Testis (tissue), 5 donors: ENCODE measurements at places on chromosomes 12 and 14. TPM values are rescaled to one million over a fixed set of nuclear protein-coding genes. Genes with fewer than 3 reads are reported as not detected.

- no peak overlapping the region for H3K27ac ChIP-seq
- no peak overlapping the region for H3K4me3 ChIP-seq
- no peaks in the 10 kb centered on the region for H3K27me3 ChIP-seq
- DNase-seq, result no peak
- no peaks in the 10 kb centered on the region for H3K36me3 ChIP-seq
Measured at GRCh38 chr14:82779301-82779700, 1245.6 kb upstream of the SEL1L start.

- DNase-seq, result no peak
- no peaks in the 10 kb centered on the region for H3K4me1 ChIP-seq
- H3K4me3 ChIP-seq, result no peak overlapping the region
- H3K27ac ChIP-seq, result no peak overlapping the region
Measured at GRCh38 chr12:94839347-94839746, 164.2 kb downstream of the NDUFA12 start.

DNA sequence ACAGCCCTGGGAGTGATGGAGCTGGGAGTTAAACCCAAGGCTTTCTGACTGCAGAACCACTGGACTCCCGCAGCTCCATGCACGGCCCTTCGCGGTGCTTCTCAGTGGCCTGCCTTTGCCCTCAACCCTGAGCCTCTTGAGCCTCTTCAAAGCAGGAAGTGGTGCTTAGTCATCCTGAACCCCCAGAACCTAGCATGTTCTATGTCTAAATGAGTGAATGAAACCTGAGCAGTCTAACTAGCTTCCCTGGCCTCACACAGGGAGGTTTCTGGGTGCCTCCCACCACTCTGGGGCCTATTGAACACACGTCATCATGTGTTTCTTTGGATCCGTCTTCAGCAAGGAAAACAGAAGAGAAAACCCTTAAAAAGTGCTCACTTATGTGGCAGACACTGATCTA is 117.9 kb upstream of the SFSWAP start:
- no peaks in the 10 kb centered on the region for H3K36me3 ChIP-seq
- H3K27me3 ChIP-seq, result no peaks in the 10 kb centered on the region
- H3K4me1 ChIP-seq, result no peaks in the 10 kb centered on the region
- no peak for DNase-seq
- no peak overlapping the region for H3K27ac ChIP-seq

- no peak overlapping the region for H3K27ac ChIP-seq
- H3K4me3 ChIP-seq, result no peak overlapping the region
- no peak for DNase-seq
- H3K27me3 ChIP-seq, result no peaks in the 10 kb centered on the region
- H3K36me3 ChIP-seq, result no peaks in the 10 kb centered on the region
- peaks cover 21% of the 10 kb centered on the region for H3K4me1 ChIP-seq
Measured at GRCh38 chr14:91261986-91262549, 17.6 kb upstream of the GPR68 start.

DNA sequence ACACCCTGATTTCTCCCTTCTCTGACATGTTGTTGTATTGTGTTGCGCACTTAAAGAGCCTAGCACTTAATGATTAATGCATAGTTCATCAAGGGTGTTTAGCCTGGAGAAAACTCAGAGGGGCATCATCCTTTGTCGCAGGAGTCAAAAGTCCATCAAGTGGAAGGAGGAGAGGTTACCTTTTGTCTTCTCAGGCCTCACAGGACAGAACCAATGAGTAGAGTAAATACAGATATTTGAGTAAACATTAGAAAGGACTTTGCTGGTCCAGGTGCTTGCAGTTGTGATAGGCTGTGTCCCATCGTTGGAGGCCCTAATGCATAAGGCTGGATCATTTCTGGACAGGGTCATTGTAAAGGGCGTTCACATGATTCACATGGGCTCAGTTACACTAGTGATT is 430.9 kb downstream of the PCNX1 start:
- no peaks in the 10 kb centered on the region for H3K27me3 ChIP-seq
- no peak overlapping the region for H3K27ac ChIP-seq
- no peak for DNase-seq
- H3K4me3 ChIP-seq, result no peak overlapping the region
- no peaks in the 10 kb centered on the region for H3K36me3 ChIP-seq

GRCh38 chr14:81400852-81401251 is 728 bp upstream of the STON2 start:
- H3K27ac ChIP-seq, result peak overlapping the region; percentile 50
- H3K27me3 ChIP-seq, result no peaks in the 10 kb centered on the region

DNA sequence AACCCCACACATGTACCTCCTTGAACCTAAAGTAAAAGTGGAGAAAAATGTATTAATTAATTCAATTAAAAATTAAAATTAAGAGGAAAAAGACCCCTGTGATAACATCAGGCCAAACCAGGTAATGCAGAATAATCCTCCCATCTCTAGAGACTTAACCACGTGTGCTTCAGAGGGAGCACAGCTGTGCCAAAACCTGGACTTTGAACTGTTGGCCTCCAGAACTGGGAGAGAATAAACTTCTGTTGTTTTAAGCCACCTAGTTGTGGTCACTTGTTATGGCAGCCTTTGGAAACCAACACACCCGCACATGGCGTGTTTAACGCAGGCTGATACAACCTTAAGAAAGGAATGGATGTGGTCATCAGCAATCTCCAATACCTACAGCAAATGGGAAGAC is 23.8 kb downstream of the OAS2 start:
- H3K27me3 ChIP-seq, result no peaks in the 10 kb centered on the region
- H3K4me1 ChIP-seq, result no peaks in the 10 kb centered on the region
- no peak overlapping the region for H3K27ac ChIP-seq
- no peak overlapping the region for H3K4me3 ChIP-seq
- DNase-seq, result no peak

DNA sequence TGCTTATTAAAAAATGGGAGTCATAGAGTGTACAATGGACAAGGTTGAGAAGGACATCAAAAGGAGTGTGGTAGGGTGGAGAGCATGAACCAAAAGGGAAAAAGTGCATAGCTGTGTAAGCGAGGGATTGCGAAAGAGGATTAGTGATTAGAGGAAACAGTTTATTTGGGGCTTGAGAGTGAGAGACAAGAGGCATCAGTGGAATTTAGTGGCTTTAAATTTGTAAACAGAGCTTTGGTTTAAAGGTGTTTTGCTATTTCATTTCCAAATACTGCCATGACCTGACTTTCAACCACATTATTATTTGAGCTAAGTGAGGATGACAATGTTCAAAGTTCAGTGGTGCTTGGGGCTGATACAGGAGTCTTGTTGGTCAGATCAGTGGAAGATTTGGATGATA is 53.4 kb downstream of the SLC16A7 start:
- H3K27me3 ChIP-seq, result no peaks in the 10 kb centered on the region
- no peak overlapping the region for H3K4me3 ChIP-seq
- H3K36me3 ChIP-seq, result no peaks in the 10 kb centered on the region
- no peak for DNase-seq
- no peak overlapping the region for H3K27ac ChIP-seq
- H3K4me1 ChIP-seq, result no peaks in the 10 kb centered on the region

DNA sequence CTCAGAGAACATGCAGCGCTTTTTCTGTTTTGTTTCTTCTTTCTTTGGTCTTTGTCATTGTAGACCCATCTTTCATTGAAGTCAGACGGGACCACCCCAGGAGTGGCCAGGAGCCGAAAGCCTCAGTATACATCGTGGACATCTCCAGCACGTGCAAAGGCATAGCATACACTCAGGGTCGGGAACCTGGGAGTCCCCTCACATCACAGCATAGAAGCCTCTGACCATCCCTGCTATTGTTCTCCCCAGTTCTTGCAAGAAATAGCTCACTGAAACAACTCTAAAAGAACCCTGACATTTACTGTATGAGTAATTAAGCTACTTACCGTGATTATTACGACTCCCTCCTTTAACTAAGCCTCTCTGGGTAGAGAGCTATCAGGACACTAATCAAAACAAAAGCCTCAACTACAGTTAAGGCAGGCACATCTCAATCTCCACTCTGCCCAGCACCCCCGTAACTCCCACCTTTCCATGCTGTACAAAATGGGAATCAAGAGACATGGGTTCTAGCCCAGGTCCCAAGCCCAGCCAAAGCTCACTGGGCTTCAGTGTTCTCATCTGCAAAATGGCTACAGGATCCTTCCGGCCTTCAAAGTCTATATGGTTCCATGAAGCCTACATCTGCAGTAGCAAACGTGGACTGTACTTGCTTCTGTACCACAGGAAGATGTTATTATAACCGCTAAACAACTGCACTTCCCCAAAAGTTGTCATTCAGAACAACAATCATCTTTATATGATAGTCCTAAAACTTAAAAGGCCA is 6.7 kb downstream of the CCDC88C start:
- no peak overlapping the region for H3K27ac ChIP-seq
- no peaks in the 10 kb centered on the region for H3K27me3 ChIP-seq
- H3K4me3 ChIP-seq, result no peak overlapping the region
- H3K36me3 ChIP-seq, result no peaks in the 10 kb centered on the region
- no peak for DNase-seq
- no peaks in the 10 kb centered on the region for H3K4me1 ChIP-seq

GRCh38 chr12:122080149-122081082 is 1.9 kb downstream of the MLXIP start:
- H3K27me3 ChIP-seq, result no peaks in the 10 kb centered on the region
- H3K27ac ChIP-seq, result peak overlapping the region; percentile 85
- H3K4me1 ChIP-seq, result peaks cover 39% of the 10 kb centered on the region
- peak; percentile 77 for DNase-seq
- no peaks in the 10 kb centered on the region for H3K36me3 ChIP-seq

DNA sequence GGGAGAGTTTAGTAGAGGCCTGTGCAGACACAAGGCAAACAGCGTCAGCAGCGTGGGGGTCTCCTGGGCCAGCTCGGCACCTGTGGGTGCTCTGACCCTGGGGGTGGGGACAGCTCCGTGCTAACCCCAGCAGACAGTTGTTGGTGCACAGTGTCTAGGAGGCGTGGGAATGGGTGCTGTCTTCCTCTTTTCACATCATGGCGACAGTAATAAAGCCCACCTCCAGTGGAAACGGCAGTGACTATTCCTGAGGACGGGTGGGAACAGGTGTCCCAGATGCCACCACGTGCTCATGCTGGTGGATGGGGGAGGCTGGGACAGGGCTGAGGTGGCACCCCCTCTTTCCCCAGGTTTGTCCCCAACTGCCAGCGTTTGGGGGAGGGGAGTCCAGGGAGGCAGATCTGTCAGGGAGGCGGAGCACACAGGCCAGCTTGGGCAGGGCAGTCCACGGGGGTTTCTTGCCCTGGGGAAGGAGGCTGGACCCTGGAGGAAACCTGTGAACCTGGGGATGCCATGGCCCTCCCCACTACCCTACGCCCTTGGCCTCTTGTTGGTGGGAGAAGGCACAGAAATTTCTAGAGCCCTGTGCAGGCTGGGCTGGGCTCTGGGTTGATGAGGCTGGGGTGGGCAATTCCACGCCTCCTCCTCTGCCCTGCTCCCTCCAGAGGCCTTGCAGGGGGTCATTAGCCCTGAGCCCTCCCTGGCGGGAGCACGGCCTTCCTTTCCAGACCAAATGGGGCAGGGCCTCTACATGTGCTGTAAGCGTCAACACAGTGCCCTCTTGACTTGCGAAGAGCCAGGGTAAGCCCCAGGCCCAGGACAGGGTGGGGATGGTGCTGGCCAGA is 3.8 kb downstream of the ZBTB42 start:
- no peak for DNase-seq
- H3K4me1 ChIP-seq, result peaks cover 15% of the 10 kb centered on the region
- H3K27me3 ChIP-seq, result no peaks in the 10 kb centered on the region
- no peak overlapping the region for H3K4me3 ChIP-seq
- H3K36me3 ChIP-seq, result no peaks in the 10 kb centered on the region
- no peak overlapping the region for H3K27ac ChIP-seq

DNA sequence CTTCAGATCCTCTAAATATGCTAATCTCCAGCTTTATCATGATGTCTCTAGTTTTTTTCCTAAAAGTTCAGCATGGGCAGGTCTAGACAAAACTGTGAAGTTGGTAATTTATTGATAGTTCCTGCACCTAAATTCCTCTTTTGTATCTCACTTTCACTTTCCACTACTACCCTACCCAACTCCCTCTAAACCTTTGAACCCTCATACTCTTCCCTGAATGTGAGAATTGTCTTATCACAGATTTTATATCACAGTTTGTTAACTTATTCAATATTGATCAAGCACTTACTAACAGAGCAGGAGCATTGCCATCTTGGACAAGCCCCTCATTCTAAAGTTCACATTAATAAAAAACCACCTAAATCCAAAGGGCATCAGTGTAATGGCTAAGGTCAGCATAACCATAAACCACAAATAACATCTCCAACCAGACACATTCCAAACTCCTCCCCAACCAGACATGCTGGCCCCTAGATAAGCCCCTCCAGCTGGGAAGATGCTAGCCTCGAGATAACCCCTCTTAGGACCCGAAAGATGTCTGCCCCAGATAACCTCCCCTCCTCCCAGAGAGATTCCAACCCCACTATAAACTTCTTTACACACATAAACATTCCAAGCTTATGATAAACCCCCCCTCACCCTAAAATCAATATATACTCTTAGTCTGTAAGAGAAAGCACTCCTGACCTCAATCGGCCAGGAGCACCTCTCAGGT is 78.7 kb downstream of the FSCB start:
- no peaks in the 10 kb centered on the region for H3K36me3 ChIP-seq
- DNase-seq, result no peak
- no peak overlapping the region for H3K4me3 ChIP-seq

Gene HEBP1
- polyA plus RNA-seq, result 57.3 TPM

Gene PTGDR
- 0.54 TPM for polyA plus RNA-seq

Gene TSPAN19
- 7.5 TPM for polyA plus RNA-seq

Gene PLA2G1B
- 3.6 TPM for polyA plus RNA-seq
